ENCODE measurements at places on chromosomes 12 and 14. TPM values are rescaled to one million over a fixed set of nuclear protein-coding genes. Genes with fewer than 3 reads are reported as not detected.
A peak's percentile ranks its signal among the peaks of the same experiment; 100 is the strongest.

GRCh38 chr12:93970900-93971688, 177.3 kb upstream of the PLXNC1 start:
- no peaks in the 10 kb centered on the region for H3K36me3 ChIP-seq
- DNase-seq = no peak
- H3K27me3 ChIP-seq = no peaks in the 10 kb centered on the region

GRCh38 chr12:3809357-3810015, 56.6 kb upstream of the CRACR2A start:
- no peak overlapping the region for H3K27ac ChIP-seq
- no peaks in the 10 kb centered on the region for H3K4me1 ChIP-seq
- no peaks in the 10 kb centered on the region for H3K36me3 ChIP-seq
- no peak overlapping the region for H3K4me3 ChIP-seq

DNA sequence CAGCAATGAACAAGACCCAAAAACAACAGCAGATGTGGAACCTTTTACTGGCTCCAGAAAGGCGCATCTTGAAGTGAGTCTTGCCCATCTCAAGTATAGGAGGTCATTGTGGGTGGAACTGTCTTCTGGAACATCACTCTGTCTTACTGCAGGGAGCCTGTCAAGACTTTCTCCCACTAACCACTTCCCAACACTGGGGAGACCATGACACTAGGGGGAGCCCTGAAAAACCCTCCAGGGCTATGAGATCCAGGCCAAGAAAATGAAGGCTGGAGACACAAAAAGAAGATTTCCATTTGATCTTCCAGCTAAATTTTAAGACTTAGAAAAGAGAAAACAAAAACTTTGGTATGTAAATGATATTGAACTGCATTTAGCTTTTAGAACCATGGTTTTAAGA, 13.5 kb upstream of the ATG14 start:
- no peaks in the 10 kb centered on the region for H3K36me3 ChIP-seq
- no peaks in the 10 kb centered on the region for H3K4me1 ChIP-seq
- H3K27ac ChIP-seq = no peak overlapping the region

DNA sequence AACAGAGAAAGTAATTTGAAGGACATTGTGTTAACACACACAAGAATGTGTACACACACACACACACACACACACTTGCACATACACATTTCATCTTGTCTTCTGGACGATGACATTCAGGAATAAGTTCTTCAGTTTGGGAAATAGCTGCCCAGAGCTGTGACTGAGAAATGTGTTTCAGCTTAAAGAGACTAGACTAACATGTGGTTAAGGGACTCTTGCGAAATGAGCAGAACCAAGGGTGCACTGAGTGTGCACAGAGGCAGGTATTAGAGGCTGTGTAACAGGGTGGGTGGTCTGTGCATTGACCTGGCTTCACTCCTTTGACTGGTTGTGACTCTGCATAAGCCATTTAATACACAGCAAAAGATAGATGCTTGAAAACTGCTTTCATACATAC, 29.4 kb upstream of the KCNA5 start:
- no peak overlapping the region for H3K4me3 ChIP-seq
- H3K27ac ChIP-seq = no peak overlapping the region
- H3K36me3 ChIP-seq = no peaks in the 10 kb centered on the region
- no peaks in the 10 kb centered on the region for H3K27me3 ChIP-seq
- no peak for DNase-seq

GRCh38 chr14:41666301-41666700, 59.6 kb downstream of the LRFN5 start:
- H3K27ac ChIP-seq = no peak overlapping the region
- DNase-seq = no peak
- H3K4me3 ChIP-seq = no peak overlapping the region
- H3K4me1 ChIP-seq = no peaks in the 10 kb centered on the region
- H3K27me3 ChIP-seq = no peaks in the 10 kb centered on the region

GRCh38 chr12:110105986-110106385, 18.2 kb upstream of the IFT81 start:
- H3K4me1 ChIP-seq = peaks cover 13% of the 10 kb centered on the region
- no peak overlapping the region for H3K4me3 ChIP-seq
- H3K27ac ChIP-seq = peak overlapping the region; percentile 13
- DNase-seq = no peak
- no peaks in the 10 kb centered on the region for H3K27me3 ChIP-seq

Gene GSG1
- not detected for total RNA-seq

Gene GMPR2
- 13.9 TPM for total RNA-seq
